ENCODE measurements at places on chromosomes 11 and 22. TPM values are rescaled to one million over a fixed set of nuclear protein-coding genes. Genes with fewer than 3 reads are reported as not detected.

ISX gene
- not detected for total RNA-seq

SEC14L6 gene
- not detected for total RNA-seq

GRCh38 chr11:8260202-8260966 is 3.3 kb downstream of the LMO1 start:
- no peak for ATAC-seq

GRCh38 chr11:21316591-21316990 is 647.2 kb downstream of the NELL1 start:
- ATAC-seq = no peak

TRPM5 gene
- not detected for total RNA-seq

- no peak for ATAC-seq
Observed at GRCh38 chr22:49289822-49290679, 537.6 kb downstream of the BRD1 start.

- no peak for ATAC-seq
Observed at GRCh38 chr11:122599434-122599833, 56.1 kb upstream of the UBASH3B start.

GSTT2 gene
- total RNA-seq = 1.1 TPM

- ATAC-seq = no peak
Observed at GRCh38 chr11:12526789-12527188, 147.4 kb upstream of the TEAD1 start.

DNA sequence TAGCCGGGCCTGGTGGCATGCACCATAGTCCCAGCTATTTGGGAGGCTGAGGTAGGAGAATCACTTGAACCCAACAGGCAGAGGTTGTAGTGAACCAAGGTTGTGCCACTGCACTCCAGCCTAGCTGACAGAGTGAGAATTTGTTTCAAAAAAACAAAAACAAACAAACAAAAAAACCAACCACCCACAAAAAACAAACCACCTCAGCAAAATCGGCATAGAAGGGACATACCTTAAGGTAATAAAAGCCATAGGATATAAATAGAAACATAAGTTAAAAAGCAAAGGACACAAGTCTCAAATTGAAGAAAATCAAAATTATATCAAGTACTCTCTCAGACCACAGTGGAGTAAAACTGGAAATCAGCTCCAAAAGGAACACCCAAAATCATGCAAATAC is 33.2 kb downstream of the PIWIL3 start:
- no peak for ATAC-seq

DNA sequence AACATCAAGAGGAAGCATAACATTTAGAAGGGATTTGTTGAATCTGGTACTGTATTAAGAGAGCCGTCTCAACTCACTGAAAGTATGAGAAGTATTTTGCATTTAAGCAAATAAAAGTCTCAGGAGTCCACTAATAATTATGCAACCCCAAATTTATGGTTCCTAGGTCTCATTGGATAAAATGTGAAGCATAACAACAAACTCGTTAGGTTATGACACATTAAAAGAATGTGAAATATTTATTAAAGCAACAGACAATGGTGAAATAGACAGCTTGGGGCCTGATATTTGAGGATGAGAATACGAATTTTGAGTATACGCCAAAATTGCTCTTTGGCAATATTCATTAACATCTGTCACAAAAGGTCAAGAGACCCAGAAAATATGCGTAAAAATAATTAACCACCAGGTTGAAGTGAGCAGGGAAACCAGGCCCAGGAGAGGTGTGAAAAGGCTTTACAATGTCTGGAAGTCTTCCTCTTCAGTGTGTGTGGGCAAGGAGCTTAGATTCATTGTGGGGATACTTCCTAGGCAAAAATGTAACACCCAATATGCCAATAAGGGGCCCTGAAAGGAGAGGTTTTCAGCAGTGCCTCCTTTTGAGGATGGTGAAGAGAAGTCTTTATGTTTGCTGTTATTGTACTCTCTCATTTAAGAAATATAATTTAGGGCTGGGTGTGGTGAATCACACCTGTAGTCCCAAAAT is 89.2 kb downstream of the FDX1 start:
- no peak for ATAC-seq

SCGB1C1 gene
- not detected for total RNA-seq

DNA sequence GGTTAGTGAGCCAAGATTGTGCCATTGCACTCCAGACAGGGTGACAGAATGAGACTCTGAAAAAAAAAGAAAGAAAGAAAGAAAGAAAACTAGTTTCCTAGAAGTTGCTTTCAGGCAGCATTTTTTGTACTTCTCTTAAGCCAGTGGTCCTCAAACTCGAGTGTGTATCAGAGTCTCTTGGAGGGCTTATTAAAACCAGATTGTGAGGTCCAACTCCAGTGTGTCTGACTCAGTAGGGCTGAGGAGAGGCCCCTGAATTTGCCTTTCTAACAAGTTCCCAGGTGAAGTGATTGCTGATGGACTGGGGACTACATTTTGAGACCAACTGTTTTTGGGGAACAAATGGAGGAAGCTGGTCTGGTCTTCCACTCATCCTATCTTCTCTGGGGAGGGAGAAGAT is 57.5 kb upstream of the VSTM5 start:
- ATAC-seq = no peak

DNA sequence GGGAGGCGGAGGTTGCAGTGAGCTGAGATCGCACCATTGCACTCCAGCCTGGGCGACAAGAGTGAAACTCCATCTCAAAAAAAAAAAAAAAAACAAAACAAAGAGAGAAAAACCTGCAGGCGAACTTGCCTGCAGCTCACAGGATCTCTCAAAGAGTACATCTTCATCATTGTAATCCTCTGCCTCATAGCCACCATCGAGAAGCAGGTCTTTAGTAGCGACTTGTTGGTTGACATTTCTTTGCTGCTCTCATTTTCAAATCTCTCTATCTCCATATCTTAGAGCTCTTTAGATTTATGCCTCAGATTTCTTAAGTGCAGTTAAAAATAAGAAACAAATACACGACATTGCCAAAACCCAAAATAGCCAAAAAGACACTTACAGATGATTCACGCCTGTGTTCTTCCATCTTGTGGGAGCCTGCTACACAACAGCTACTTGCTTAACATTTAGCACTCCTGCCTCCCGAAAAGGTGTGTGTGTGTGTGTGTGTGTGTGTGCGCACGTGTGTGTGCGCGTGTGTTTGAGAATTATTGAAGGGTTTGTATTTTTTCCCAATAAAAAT is 14.6 kb downstream of the FAM227A start:
- ATAC-seq = no peak

GRCh38 chr22:48338793-48339705 is 1488.6 kb downstream of the BRD1 start:
- ATAC-seq = no peak

DNA sequence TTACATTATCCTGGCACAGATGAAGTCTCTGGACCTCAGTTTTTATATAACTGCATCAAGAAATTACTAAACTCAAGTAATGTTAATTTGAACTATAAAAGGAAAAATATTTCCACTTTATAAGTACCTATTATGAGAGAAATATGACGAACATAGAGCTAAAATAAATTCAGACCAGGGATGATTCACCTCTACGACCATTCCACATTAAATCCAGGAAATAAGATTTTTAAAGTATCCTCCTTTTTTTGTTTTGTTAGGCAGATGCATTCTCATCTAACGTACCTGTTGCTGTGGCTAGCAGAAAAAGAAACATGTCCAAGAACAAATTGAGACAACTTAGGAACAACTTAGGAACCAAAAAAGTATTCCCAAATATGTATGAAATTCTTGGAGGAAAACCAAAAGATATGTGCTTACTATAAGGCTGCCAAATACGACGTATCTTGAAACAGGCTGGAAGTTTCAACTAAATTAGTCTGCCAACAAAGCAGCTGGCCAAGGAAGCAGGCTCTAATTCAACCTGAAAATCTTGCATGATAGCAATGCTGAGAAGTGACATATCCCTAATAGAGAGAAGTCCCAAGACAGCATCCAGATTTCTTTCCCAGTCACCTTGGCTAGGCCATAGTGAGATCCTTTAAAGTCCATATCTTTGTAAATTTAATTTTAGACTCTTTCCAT is 15.7 kb downstream of the SPTY2D1 start:
- no peak for ATAC-seq

DNA sequence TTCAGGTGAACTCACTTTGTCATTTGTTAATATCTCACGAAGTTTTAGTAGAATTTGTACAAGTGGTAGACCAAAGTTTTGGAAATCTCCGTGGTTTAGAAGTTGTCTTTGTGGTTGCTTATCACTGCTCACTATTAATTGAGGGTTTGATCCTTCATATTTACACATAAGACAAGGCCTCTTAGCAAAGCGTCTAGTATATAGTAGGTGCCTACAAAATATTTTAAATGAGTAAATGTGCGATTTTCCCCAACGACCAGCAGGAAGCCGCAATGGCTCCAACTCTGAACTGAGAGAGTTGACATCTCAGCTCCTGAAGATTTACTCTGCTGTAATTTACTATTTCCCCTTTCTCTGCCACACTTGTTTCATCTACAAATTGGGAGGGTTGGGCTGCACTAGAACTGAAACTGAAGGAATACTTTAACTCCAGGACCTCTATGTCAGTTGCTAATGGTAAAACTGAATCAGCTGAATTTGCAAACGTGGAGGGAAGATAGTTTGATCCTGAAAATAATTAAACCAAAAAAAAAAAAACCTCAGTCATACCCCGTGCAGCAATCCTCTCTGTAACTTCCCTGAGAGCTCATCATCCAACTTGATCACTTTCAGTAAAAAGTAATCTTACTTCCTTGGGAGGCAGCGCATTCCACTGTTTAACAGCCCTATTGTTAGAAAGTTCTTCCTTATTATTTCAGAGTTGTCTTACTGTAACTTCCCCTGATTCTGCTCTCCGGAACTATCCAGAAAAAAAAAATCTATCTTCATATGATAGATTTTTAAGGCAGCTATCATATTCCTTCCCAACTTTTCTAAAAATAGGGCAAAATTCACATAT is 1.3 kb upstream of the SBF2 start:
- ATAC-seq = no peak

GRCh38 chr11:82056450-82056849 is 677.2 kb downstream of the FAM181B start:
- no peak for ATAC-seq

DNA sequence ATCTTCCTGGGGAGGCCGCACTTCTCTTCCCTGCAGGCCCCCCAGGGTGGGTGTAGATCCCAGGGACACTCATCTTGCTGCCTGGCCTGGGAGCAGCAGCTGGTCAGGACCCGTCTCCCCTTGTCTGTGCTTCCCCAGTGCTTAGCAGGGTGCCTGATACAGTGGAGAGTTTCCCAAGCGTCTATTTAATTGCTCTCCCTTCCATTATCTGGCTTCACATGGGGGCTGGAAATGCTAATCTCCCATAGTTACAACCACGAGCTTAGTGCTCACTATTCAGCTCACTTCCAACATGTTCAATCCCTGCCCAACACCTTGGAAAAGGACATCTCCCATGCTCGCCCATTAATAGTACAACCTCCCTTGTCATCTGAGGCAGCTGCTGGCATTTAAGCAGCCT is 100.5 kb downstream of the DSCAML1 start:
- ATAC-seq = no peak

DNA sequence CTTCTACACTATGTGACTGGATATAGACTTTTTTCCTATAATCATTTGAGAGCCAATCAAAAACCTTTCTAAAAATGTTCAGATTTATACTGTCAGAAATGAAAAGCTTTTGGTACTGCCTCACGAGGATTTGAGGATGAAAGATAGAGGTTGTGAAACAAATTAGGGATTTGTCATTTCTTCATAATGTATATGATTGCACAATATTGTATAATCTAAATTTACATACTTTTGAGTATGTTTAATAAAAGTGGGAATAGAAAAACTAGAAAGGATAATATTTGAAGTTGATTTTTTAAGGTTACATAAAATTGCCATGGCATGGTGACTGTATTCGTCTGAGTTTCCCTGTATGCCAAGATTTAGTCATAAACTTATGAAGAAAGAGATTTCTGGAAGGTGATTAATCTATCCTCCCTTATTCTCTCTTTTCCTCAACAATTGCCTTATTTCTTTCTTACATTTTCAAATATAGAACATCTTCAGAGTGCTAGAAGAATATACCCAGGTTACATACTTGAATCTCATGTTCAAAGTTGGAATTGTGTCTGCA is 56.2 kb downstream of the CASP12 start:
- ATAC-seq = no peak

DNA sequence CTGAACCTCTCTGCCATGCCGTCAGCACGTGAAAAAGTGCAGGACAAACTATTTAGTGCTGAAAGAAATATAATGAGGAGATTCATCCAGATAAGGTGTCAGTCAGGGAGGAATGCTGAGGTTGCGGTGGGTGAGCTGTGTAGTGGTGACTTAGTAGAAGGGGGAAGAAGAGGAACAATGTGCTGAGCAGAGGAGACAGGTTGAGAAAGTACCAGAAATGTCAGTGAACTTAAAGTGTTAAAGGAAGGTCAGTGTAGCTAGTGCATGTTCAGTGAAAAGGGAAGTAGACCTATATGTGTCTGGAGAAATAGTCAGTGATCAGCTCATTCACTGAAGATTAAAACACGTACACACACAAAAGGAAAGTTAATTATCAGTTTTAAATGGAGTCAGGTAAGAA is 237.6 kb upstream of the CCDC179 start:
- ATAC-seq = no peak

DNA sequence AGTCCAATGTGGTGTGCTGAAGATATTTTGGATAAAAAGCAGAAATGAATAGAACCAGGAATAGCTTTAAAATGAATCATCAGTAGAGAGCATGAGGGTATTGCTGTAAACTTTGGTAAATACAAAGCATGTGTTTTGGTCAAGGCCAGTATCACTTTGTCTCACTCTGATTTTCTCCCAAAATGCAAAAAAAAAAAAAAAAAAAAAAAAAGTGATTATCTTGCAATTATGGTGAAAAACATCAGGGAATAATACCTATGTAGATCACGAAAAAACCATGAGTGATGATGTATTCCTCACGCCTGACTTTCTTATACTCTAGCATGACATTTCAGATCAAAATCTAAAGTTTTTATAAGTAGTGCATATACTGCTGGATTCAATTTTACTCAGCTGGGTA is 897.9 kb upstream of the FAT3 start:
- no peak for ATAC-seq

DNA sequence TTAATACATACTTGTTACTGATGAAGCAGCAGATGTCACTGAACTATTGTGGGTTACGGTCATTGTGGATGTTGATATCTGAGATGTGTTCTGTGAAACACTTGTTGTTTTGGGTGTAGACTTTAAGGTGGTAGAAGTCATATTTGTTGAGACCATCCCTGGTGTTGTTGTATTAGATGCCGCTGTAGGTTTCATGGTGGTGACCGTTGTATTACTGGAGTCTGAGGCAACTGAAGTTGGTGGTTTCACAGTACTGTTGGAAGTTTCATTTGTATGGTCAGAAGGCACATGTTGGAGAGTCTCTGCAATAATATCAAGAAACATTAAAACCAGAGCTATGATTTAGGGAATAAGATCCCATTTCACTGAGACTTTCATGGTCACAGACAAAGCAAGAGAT is 50.7 kb downstream of the TMEM123 start:
- no peak for ATAC-seq

All from esophagus mucosa (tissue), 1 donor.